Dermis blood vessel endothelial cell (primary cell): ENCODE measurements at places on chromosomes 11 and 22. TPM values are rescaled to one million over a fixed set of nuclear protein-coding genes. Genes with fewer than 3 reads are reported as not detected.

GRCh38 chr11:17924713-17925112, 88.1 kb downstream of the SERGEF start:
- no peak for DNase-seq

PCNX3 gene
- 18.0 and 34.8 TPM in 2 replicates for total RNA-seq

DNA sequence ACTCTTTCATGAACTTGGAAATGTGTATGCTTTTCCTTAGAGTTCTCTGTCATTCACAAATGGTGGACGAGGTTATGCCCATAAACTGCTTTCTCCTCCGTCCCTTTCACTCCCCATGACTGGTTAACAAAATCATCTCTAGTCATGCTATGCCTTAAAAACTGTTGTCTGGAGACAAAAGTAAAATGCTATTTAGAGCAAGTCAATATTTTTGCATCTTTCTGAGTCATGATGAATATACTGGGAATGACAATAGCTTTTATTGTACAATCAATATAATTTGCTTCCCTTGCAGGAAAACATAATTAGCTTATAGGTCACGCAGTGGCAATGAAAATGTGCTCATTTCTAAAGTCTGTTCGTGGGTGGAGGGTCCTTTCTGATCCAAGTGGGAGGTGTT, 216.7 kb upstream of the SORL1-AS1 start:
- DNase-seq, result no peak

- no peak for DNase-seq
These were observed 5.5 kb downstream of the GP1BB start for GRCh38 chr22:19728836-19729235.

CAVIN3 gene
- 201 and 220 TPM in 2 replicates for total RNA-seq

- peak; percentile 72 for DNase-seq
These were observed 4.4 kb upstream of the FOXRED2 start for GRCh38 chr22:36510966-36511881.
